ENCODE measurements at places on chromosomes 5 and 9.

GRCh38 chr9:123608104-123608503 is 252.1 kb downstream of the CRB2 start:
- DNase-seq = no peak

GRCh38 chr5:55865831-55866230 is 14.7 kb downstream of the IL31RA start:
- DNase-seq = no peak

- DNase-seq = no peak
These were observed 17.3 kb downstream of the THBS4 start for GRCh38 chr5:80052464-80052863.

DNA sequence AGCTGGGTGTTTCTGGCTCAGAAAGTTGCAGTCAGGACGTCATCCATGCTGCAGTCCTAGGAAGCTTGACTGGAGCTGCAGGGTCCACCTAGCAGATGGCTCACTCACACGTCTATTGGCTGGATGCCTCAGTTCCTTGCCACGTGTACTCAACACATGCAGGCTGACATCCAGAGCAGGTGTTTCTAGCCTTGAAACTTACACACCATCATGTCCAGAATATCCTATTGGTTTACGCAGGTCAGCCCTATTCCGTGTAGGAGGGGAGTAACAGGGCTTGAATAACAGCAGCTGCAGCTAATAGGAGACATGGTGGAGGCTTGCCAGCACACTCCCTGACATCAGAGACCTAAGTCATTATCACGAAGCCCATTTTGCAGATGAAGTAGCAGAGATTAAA is 473.5 kb downstream of the ACTL7B start:
- no peak for DNase-seq

DNA sequence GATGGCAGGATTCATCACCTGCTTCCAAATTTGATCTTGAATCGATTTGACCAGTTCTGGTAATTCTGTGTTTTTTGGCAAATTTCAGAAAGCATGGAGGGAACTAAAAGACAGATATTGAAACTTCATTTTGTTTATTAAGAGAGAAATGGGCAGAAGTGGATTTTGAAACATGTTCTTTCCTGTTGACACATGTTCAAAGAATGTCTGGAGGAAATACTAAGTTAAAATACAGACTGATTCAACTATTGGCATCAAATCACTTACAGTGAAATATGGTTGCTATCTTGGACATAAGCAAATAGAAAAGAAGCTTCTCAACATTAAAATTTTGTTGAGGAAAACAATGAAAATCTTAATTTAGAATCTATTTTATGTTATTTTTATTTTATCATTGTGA is 19.3 kb upstream of the GZMK start:
- DNase-seq = no peak

DNA sequence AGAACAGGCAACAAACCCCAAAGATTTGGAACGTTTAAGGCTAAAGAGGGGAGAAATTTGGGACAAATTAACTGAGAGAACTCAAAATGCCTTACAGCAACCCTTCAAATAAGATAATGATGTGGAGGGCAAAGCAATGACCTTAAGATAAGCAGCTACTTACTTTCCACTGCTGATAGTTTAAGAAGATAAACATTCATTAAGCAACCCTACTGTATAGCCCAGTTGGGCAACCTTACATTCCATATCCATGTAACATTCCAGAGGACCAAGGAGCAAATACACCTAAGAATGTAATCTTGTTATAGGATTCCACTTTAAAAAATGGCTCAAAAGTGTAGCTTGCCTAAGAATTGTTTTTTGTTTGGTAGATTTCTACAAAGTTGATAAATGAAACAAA is 14.8 kb downstream of the ETF1 start:
- no peak for DNase-seq

DNA sequence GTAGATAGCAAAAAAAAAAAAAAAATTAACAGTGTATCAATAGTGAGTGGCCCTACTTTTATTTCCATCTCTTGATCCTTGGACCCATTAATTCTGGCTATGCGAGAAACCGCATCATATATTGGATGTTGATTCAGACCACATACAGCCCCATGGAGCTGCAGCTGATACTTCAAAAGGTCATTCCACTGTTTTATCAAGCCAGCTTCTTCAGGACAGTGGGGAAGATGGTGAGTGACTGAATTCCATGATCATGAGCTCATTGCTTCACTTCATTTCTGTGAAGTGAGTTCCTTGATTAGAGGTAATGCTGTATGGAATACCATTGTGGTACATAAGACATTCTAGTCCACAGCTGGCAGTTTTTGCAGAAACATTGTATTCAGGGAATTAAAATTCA is 222.9 kb upstream of the MEF2C start:
- DNase-seq = no peak

DNA sequence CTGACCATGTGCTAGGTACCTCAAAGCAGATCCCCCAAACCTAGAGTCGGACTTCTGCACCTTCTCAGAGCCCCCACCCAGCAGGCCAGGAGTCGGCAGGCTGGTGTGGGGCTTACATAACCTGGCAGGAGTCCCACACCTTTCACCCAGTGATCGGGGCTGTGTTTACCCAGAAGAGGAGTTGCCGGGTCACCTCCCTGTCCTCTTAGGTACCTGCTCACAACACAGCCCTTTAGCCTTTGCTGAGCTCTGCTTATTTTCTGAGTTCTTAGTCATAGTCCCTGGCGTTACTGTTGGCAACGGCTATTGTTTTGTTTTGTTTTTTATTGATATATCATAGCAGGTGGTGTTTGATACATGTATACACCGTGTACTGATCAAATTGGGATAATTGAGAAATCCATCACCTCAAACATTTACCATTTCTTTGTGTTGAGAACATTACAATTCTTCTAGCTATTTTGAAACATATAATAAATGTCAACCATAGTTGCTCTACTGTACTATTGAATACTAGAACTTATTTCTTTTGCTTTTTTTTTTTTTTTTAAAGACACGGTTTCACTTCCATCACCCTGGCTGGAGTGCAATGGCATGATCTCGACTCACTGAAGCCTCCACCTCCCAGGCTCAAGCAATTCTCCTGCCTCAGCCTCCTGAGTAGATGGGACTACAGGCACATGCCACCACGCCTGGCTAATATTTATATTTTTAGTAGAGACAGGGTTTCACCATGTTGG is 10.4 kb upstream of the EEIG1 start:
- DNase-seq = no peak

DNA sequence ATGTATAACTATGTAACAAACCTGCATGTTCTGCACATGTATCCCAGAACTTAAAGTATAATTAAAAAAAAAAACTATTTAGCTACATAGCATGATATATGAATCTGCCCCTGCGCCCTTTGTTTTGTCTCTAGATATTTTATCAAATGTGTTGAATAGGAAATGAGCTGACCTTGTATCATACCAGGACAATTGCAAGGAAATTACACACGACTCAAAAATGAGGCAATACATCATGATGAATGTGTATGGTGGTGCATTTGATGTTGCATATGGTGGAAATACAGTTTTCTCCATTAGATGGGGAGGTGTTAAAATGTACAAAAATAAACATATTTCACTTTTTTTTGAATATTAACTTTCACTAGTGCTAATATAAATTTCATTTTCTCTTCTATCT is 28.6 kb upstream of the CEP78 start:
- DNase-seq = no peak

GRCh38 chr5:18323891-18324290 is 689.6 kb downstream of the TAF11L14 start:
- no peak for DNase-seq

DNA sequence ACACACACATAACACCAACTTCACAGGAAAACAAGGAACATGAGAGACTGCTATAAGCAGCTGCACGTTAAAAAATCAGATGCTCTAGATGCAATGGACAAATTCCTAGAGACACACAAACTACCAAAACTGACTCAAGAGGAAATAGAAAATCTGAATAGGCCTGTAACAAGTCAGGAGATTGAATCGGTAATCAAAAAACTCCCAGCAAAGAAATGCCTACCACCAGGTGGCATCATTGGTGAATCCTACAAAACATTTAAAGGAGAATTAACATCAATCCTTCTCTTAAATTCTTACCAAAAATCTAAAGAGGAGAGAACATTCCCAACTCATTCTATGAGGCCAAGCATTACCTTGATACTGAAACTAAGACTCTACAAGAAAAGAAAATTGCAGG is 54.9 kb downstream of the NDST1 start:
- no peak for DNase-seq

GRCh38 chr9:101727612-101728524 is 10.6 kb downstream of the GRIN3A start:
- no peak for DNase-seq

- DNase-seq = no peak
These were observed 34.1 kb downstream of the SPRY4 start for GRCh38 chr5:142290577-142291299.

DNA sequence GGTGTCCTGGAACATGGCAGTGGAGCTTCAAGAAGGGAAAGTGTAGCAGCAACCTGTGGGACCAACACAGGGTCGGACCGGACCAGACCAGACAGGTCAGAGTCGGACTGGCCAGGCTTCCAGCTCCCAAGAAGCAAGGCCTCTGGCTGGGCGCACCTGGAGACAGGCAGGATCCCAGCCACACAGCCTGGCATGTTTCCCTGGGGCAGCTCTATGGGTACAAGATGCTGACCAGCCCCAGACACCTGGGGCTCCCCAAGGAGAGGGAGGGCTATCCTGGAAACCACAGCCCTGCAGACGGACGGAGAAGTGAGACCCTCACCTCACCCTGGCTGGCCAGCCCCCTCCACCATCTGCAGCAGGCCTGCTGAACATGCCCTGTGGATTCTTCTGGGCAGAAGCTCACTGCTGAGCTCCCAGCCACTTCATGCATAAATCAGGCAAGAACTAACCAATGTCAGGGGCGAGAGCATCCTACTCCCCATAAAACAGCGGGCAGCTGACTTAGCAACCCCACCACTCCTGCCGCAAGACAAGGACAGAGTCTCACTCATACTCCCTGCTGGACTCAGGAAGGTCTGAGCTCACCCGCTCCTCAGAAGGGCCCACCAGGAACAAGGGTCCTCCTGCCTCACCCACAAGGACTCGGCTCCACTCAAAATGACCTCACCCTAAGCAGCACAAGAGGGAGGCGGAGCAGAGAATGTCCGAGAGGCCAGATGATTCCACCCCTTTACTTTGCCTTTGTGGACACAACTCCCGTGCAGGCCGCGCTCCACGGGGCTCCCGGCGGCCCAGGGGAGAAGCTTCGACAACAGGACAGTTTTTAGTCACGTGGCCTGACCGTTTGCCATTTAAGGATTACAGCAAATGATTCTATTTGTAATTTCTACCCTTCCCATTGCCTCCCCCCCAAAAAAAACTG is 2.9 kb upstream of the DPH7 start:
- no peak for DNase-seq

DNA sequence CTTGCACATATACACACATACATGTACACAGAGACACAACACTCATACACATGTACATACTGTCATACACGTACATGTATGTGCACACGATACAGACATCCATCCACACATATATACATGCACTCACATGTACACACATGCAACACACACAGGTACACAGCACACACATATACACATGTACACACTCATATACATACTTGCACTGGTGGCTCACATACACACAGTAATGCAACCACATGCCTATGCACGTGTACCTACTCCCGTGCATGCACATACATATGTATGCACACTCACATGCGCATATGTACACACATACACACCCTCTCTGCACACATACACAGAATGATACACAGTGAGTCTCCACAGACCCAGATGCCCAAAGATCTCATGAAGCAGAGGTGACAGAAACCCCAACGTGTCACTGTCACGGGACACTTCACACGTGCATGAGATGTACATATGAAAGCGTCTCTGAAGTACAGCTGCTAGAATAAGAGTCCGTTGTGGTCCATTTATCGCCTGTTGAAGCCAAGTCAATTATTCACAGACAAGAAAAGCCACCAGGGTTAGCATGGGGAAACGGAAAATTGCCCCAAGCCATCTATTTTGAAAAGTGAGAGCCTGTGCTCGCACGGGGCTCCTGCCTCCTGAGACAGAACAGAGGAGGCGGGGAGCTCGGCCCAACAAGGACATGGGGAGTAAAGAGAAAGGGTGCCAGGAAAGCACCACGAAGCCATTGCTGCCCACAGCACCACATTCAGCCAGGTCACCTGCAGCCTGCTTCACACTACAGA is 24.9 kb downstream of the LPCAT1 start:
- no peak for DNase-seq

DNA sequence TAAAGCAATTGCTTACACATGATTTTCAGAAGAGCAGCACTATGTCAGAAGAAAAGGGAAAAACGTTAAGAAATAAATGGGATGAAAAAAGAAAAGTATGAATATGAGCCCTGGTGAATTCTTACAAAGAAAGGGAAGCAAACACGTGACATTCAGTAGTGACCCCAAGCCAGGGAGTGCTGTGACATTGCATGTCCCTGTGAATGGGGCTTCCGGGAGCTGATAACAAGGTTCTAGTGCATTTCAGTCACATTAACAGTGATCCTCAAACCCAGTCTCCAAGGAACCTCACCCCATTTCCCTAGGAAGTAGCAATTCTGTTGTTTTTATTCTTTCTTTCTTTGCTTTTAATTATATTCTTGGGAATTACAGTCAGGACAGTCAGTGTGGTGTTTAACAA is 27.3 kb downstream of the TMEM252 start:
- no peak for DNase-seq

DNA sequence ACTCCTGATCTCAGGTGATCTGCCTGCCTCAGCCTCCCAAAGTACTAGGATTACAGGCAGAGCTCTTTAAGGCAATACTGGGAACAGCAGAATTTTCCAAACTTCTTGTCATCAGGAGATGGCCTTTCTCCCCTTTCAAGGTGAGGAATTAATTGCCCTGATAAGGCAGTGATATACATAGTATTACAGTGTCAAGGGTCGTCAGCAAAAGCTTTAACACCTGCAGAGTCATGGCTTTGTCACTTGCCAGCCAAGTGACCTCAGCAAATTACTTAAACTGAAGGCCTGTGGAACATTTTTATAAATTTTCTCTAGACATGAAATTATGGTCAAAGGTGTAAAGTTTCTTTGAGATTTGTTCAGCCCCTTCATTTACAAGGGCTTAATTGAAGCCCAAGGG is 59.5 kb downstream of the FBXO38 start:
- no peak for DNase-seq

GRCh38 chr9:86321373-86321772 is 32.8 kb downstream of the TUT7 start:
- DNase-seq = no peak

DNA sequence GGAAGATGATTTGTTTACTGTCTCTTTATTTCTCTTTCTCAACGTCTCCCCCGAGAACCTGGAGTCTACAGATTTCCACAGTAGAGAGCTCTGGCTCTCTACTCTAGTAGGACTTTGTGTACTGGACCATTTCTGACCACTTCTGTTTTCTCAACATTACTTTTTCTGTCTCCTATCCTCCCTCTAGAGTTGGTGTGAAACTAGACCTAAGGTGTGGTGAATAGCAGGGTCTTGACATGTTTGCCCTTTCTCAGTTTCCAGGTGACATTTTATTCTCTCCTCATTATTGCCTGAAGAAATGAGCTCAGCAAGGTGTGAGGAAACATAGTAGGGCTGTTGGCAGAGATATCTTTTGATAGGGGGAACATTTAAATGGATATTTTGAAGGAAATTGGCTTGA is 62.1 kb upstream of the IL6ST start:
- no peak for DNase-seq

- no peak for DNase-seq
These were observed 130.0 kb downstream of the ENC1 start for GRCh38 chr5:74510476-74511075.
